ENCODE measurements at places on chromosomes 2 and 18. TPM values are rescaled to one million over a fixed set of nuclear protein-coding genes. Genes with fewer than 3 reads are reported as not detected.
A peak's percentile ranks its signal among the peaks of the same experiment; 100 is the strongest.

RNF152 gene
- 9.6 TPM for total RNA-seq

TUBA4A gene
- 21.7 TPM for total RNA-seq

LAMA3 gene
- total RNA-seq, result 19.6 TPM

BUB1 gene
- total RNA-seq, result 0.26 TPM

NCKAP1 gene
- 127 TPM for total RNA-seq

POTEI gene
- total RNA-seq, result not detected

LHCGR gene
- 1.7 TPM for total RNA-seq

DNA sequence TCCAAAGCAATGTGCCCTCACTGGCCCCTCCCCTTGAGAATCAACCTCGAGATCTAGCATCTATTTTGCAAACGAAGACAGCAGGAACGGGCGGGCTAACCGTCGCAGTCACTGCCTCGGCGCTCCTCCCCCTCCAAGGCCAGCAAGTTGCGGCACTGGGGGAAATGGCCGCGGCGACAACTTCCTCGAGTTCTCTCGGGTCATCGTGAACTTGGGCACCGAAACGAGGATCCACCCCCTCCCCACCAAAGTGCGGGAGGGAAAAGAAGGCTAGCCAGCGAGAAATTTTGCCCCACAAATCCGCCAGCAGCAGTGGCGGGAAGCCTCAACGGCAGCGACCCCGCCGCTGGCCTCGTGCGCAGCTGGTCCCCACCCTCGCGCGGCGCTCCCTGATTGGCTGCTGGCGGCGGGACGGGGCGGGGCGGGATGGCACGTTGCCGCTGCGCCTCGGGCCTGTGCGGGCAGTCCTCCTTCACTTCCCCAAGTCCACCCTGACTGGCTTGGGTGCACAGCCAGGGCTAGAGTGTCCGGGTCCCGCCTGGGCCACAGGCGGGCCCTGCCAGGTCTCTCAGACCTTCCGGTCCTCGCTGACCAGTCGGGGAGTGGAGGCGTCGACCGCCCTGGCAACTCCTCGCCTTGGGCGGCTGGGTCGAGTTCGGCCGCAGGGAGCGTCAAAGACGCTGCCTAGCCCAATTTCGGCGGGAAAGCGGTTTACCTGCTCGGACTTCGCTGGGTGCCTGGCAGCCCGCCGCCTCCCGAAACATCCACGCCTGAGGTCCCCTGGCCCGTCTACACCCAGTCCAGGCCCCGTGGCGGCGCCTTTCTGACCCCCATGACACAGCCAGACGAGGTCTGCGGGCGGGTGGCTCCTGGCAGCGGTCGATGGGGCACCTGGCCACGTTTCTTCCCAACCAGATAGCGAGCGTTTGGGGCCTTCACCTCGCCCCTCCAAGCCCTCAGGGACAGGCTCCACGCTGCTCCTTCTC, at the start of gene BOLL:
TSS of gene BOLL (minus strand) at position 364 of the 986 bp plus-strand sequence. CDS start 3,469 bp downstream, outside the sequence.
- DNase-seq, result peak; percentile 87

DNA sequence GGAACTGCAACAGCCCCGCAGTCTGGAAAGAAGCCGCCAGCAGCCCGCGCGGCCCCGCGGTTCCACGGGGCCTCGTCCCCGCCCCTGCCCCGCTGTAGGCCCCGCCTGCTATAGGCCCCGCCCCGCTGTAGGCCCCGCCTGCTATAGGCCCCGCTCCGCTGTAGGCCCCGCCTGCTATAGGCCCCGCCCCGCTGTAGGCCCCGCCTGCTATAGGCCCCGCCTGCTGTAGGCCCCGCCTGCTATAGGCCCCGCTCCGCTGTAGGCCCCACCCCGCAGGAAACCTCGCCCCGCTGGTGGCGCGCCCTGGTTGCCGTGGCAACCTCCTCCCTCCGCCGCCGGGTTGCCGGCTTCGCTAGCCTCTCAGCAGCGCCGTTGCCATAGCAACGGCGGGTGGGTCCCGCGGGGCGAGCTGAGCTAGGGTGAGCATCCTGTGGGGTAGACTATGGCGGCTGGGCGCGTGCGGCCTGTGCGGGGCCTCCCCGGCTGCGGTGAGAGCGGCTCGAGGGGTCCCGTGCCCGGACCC, 12.2 kb upstream of the KIF1A start:
- peak; percentile 95 for DNase-seq

DNA sequence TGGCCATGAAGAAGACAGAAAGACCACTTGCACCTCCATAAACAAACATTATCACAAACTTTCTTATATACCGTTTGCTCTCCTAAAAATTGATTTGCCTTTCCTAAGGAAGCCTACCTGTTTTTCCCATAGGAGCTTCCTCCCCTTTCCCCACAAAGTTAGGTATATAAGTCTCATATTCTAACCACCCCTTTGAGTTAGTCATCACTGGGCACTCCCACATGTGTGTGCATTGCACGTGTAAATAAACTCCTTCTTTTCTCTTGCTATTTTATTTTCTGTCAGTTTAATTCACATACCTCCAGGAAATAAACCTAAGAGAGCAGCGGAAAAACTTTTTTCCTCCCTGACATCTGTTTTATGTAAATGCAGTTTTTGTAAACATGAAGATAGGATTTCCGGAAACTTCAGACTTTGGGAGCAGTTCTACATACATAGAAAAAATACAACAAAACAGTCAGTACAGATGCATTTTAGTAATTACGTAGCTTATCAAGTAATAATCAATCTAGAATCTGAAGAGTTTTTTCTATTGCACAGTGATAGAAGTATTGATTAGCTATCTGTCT, 46.6 kb downstream of the PLCL1 start:
- no peak for DNase-seq

GRCh38 chr2:24691806-24692205, 101.4 kb downstream of the PTRHD1 start:
- DNase-seq, result no peak

GRCh38 chr18:70931942-70932814, 643.3 kb downstream of the SOCS6 start:
- no peak for DNase-seq

DNA sequence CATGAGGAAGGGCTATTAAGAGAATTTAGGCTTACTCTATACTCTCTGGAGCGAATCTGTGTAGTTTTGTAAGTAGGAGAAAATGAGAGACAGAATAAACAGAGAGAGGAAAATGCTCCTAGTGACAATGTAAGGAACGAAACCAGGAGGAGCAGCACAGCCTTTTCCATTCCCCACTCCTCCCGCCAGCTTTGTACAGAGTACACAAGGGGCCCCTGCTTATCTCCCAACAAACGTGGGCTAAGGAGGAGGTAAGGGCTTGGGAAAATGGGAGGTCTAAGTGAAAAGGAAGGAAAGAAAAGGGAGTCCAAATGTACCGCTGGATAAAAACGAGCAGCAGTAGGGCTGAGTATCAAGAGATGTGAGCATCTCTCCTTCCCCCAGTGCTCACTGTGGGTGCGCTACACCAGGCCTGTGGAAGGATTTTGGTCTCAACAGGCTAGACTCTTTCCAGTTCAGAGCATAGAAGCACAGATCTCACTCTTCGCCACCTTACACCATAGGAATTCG, 12.1 kb upstream of the IHH start:
- DNase-seq, result no peak

DNA sequence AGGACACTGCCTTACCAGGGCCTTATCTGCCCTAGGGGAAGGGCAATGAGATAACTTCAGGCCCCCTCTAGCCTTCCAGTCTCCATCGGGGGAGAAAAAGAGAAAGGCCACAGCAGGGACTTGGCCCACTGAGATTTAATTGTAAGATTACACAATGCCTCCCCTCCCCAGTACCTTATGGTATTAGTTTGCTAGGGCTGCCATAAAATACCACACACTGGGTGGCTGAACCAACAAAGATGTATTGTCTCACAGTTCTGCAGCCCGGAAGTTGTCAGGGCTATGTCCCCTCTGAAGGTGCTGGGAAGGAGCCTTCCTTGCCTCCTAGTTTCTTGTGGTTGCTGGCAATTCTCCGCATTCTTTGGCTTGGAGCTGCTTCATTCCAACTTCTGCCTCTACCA, 34.8 kb upstream of the SPATA3 start:
- no peak for DNase-seq

DNA sequence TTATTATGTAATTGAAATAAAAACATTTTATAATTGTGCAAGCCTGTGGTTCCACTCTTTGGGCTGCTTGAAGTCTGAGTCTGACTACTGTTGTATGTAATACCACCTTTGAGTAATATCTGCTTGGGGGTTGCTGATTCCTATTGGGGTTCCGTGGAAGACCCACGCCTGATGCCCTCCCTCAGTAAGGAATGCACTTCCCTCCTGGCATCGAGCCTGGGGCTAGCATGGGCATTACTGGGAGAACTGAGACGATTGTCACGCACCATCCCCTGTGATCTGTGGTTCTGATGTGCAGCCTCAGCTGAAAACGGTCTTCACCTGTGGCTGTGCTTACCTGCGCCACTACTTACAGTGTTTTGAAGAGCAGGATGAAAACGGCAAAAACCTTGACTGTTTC, 32.7 kb upstream of the RBM44 start:
- DNase-seq, result no peak

DNA sequence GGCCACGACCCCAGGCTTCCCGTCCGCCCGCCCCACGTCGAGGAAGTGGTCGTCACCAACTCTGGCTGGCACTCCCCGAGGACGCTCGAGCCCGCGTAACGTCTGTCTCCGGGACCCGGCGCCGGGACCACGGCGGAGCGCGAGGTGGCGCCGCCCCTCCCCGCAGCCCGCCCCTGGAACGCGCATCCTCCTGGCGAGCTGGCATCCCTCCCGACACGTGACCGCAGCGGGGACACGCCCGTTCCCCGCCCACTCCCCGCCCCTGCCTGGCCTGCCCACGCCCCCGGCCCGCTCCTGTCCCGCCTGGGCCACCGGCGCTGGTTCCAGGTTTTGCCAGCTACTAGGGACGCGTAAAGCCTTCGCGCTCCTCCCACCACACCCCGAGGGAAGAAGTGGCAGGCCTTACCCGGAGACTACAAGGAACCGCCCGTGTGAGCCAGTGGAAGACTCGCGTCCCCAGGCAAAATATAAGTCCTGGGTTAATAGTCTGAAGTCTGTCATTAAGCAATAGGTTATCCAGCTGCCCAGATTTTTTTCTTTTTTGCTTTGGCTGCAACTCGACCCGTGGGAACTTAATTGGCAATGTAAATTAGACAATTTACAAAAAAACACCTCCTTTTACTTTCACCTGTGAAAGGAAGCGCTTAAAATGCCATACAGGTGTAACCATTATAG, at the start of gene OSBPL1A:
TSS of gene OSBPL1A (minus strand) at position 131 of the 675 bp plus-strand sequence. CDS start 20,291 bp downstream, outside the sequence.
- DNase-seq, result peak; percentile 98

GRCh38 chr2:160063879-160064612, 1.6 kb upstream of the PLA2R1 start:
- no peak for DNase-seq

- no peak for DNase-seq
Observed at GRCh38 chr2:238113611-238114010, 13.5 kb downstream of the ESPNL start.

GRCh38 chr2:235637896-235638295, 144.1 kb downstream of the AGAP1 start:
- no peak for DNase-seq

All from mesenteric fat pad (tissue), 1 donor.